Caki2 (cell line): ENCODE measurements at places on chromosomes 12 and 14.

GRCh38 chr12:130675121-130675520 is 41.0 kb downstream of the RIMBP2 start:
- DNase-seq: no peak

GRCh38 chr14:70027785-70028428 is 148.7 kb downstream of the SMOC1 start:
- DNase-seq: peak; percentile 32

DNA sequence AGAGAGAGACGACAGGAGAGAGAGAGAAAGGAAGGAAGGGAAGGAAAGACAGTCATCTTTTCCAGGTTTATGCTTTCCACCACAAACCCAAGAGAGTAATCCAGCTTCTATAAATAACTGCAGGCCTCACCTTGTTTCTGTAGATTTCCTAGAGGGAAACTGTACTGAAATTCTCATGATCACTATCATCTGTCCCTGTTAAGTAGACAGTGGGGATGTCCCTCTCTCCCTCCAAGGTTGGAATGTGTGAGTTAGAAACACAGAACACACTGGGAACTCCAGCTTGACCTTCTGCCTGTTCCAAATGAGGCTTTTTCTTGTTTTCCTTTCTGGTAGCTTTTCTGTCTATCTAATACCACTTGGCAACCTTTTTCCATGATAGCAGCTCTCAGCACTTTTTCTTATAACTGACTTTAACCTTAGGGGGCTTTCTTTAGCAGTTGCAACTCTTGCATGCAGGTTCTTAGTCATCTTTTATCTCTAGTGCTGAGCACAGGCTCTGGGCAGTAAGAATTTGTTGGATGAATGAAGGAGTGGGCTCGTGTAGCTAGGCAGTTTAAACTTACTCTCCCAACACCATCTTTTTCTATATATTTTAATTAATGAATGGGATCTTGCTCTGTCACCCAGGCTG is 22.8 kb upstream of the FBXO33 start:
- DNase-seq: no peak

GRCh38 chr14:104690861-104691455 is 1.5 kb downstream of the INF2 start:
- DNase-seq: no peak

GRCh38 chr12:6062757-6063735 is 61.4 kb downstream of the VWF start:
- peak; percentile 48 for DNase-seq

DNA sequence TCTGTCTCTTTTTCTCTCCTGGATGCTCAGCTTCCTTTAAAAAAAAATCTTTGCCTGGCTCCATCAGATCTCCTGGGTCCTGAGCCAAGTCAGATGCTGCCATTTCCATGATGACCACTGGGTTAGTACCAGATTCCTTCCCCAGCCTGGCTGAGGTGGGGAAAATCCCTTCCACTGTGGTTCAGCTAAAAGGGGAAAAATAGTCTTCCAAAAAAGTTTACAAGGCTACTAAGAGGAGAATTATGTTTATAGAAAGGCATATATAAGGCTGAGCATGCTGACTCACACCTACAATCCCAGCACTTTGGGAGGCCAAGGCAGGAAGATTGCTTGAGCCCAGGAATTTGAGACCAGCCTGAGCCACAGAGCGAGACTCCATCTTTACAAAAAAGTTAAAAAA is 28.4 kb upstream of the GAS2L3 start:
- DNase-seq: no peak

DNA sequence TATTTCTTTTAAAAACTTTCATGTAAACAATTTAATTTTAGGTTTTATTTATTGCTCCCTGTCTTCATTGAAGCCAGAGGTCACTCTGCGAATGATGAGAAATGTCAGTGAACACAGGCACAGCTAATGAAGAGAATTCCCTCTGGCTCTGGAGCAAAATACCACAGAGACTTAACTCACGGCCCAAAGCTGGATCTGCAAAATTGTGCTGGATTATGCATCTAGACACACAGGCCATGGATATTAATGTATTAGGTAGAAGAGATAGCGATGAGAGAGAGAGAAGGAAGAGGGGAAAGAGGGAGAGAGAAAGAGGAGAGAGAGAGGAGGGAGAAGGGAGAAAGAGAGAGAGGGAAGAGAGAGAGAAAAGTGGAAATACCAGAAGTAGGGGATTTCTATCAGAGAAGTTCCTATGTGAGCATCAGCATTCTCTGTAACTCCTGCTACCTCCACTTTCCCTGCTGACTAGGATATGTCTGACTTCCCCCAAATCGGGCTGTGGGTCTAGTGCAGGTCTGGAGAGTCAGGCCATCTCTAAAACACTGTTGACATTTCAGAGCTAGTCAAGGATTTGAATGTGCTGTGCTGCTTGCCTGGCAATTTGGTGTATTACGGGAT is 3.7 kb downstream of the ARHGDIB start:
- no peak for DNase-seq

GRCh38 chr14:30966415-30967363 is 58.8 kb upstream of the AP4S1 start:
- peak; percentile 32 for DNase-seq

- no peak for DNase-seq
Observed at GRCh38 chr14:33871394-33871793, 79.5 kb downstream of the EGLN3 start.

DNA sequence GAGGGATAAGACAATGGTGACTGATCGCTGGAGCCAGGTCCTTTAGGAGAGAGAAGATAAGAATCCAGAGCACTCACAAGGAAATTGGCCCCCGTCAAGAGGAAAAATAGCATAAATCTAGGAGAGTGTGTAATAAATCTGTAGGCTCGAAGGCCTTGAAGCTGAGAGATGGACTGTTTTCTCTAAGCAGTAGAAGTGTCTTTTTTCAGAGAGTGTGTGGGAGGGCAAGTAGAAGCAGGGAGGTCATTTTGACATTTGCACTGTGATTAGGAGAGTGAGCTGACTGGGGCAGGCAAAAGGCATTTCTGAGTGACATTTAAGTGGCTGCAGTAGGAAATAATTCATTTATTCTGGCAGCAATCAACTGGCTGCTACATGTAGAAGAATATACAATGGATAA is 78.0 kb upstream of the DDHD1 start:
- DNase-seq: no peak

GRCh38 chr12:120759591-120760348 is 34.1 kb downstream of the ACADS start:
- DNase-seq: no peak

DNA sequence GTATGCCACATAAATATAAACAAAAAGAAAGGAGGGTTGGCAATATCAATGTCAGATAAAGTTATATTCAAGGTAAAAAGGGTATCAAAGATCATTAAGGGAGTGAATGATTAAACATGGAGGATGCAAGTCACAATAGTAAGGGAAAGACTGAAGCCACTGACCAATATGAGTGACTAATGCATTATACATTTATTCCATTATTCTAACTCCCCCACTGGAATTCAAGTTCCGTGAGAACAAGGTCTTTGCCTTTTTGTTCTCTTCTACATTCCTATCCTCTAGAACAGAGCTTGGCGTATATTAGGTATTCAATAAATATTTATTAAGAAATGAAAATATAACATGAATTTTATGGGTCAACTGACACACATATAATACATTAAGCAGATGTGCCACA is 30.7 kb downstream of the MAP4K5 start:
- DNase-seq: peak; percentile 61

- DNase-seq: no peak
Observed at GRCh38 chr14:32408018-32408417, 78.9 kb downstream of the AKAP6 start.

- peak; percentile 47 for DNase-seq
Observed at GRCh38 chr12:8156845-8157244, at the start of gene ZNF705A. TSS of gene ZNF705A (plus strand) at chr12:8157015. CDS start at chr12:8172626, 15,611 bp downstream.

DNA sequence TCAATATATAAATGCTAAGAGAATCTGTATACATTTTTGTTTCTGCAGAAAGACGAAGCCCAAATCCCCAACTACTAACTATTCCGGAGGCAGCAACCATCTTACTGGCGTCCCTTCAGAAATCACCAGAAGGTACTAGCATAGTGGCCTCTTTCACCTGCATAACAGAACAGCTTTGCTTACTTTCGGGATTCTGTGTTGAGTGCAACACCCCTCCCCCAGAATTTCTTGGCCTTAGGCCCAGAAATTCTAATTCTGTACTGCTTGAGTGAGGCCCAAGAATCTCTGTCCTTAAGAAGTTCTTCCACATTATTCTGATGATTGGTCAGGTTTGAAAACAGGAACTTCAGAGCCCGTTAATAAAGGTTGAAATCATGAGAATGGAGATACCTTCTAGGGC is 2.9 kb downstream of the SPX start:
- peak; percentile 65 for DNase-seq

- DNase-seq: no peak
Observed at GRCh38 chr12:117165342-117165741, 24.9 kb downstream of the FBXO21 start.

DNA sequence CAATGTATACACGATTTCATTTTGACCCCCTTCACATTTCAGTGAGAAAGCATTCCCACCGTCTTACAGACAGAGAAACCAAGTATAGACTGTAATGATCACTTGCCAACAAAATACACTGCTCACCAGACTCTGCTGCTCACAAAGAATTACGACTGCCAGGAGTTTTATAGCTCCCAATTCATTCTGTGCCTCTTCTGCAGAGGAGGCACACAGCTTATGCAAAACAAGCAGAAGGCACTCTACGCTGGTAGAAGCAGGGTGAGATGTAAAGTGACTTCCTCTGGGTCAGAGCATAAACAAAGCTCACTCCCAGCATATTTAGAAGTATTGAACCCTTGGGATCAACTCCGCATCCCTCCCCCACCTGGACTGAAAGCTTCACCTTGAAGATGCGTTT is 14.6 kb downstream of the SPTB start:
- no peak for DNase-seq

DNA sequence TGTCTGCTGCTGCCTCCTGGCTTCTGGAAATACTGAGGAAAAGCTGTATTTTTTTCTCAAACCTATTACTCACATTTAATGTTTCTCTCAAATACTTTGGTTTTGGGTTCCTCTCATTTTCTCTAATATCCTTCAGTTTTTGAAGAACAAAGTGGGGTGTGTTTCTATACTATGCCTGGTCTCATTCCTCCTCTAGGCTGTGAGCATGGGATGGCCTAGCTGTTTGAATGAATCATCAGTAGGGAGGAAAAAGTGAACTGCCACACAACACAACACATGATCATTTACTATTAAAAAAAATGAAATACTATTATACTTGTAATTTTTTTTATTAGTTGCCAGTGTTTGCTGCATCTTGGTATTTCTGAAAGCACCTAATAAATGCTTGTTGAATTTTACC is 11.3 kb upstream of the SMCO3 start:
- DNase-seq: no peak

- no peak for DNase-seq
Observed at GRCh38 chr12:101845137-101845711, 14.5 kb upstream of the GNPTAB start.

DNA sequence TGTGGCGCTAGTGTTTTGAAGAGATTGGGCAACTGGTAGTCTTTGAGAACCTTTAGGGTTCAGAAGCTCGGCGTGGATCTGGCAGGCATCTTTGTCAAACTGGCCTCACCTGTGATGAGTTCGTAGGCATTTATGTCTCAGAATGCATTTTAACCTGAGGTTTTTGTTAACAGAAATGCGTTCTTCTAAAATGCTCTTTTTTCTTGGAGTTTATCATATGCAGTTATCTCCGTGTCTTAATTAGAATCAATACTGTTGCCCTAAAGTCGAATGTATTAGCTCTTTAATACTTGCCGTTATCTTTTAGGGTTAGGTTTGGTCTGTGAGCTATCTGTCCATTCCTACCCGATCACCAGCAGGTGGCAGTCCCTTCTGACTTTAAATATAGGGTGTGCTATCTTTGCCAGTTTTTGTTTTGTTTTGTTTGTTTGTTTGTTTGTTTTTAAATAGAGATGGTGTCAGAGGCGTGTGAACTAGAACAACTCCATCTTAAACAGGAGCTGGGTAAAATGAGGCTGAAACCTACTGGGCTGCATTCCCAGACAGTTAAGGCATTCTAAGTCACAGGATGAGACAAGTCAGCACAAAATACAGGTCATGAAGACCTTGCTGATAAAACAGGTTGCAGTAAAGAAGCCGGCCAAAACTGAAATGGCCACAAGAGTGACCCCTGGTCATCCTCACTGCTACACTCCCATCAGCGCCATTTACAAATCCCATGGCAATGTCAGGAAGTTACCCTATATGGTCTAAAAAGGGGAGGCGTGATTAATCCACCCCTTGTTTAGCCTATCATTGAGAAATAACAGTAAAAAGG is 1.4 kb downstream of the ATF1 start:
- DNase-seq: peak; percentile 72

DNA sequence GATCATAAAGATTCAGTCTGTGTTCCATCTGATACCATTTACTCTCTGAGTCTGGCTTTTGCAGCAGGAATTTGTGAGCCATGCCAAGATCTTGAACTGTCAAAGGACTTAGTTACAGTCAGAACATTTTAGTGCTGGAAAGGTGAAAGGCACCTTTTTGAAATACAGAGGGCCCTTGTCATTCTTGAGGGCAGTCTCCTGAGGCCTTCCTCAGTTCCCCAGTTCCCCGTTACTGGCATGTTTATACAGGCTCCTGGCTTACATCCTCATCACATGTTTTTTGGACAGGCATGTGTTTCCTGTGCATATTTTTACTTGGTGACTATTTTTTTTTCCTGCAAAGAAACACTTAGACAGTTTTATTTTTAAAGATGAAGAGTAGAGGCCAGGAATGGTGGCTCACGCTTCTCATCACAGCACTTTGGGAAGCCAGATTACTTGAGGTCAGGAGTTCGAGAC is 21.0 kb downstream of the CFAP54 start:
- no peak for DNase-seq

DNA sequence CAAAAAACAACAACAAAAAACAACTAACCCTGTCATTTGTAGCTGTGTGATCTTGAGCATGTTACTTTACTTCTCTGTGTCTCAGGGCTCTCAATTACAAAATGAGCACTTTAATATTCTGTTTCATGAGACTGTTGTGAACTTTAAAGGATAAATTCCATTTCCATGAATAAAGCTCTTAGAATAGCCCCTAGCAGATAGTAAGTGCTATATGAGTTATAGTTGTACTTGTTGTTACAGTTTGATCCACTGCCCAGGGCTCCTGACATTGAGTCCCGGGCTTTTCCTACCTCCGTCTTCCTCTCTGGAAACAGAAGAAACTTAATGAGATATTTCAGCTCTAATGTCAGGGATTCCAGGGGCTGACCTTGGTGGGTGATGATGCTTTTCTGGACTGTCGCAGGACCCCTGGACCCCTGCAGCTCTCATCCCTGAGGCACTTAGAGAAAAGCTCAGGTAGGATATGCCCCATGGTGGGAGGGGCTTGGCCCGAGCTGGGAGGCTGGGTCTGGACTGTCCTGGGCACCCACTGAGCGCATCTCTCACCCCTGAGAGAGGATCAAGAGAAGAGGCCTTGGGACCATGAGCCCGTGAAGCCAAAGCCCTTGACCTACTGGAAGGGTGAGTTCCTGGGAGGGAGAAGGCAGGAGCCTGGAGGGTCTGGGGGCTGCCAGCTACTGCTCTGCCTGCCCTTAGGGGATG is 5.1 kb downstream of the P3H3 start:
- no peak for DNase-seq

DNA sequence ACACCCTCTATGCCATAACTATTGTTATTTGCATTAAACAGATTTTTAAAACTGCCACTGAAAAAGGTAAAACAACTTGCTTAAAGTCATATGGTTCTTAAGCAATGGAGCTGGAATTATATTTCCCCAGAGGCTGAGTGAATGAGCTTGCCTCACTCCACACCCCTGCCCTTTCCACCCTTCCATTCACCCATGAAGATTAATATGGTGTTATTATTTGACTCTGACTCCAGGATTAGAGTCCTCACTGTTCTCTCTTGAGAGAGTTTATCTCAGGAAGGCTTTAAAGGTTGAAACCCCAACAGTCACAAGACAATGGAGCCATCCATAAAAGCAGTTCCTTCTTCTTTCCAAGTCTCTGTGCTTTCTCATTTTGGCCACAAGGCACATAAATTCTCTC is 84.9 kb downstream of the RTN1 start:
- DNase-seq: no peak

GRCh38 chr12:92010368-92010767 is 135.3 kb downstream of the BTG1 start:
- no peak for DNase-seq
